Fibroblast of mammary gland (primary cell): ENCODE measurements at places on chromosomes 12 and 14.

- no peak for DNase-seq
Observed at GRCh38 chr12:102114212-102114611, 5.7 kb downstream of the NUP37 start.

DNA sequence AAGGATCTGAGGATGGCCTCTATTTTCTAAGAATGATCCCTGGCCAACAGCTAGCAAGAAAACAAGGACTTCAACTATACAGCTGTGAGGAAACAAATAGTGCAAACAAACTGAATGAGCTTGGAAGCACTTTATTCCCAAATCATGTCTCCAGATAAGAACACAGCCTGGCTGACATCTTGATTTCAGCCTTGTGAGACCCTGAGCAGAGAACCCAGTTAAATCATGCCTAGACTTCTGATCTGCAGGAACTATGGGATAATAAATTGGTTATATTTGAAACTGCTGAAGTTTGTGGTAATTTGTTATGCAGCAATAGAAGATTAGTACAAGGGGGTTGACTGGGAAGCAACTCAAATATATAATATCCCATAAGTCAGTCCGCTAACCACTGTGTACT lies 183.9 kb upstream of the BMP4 start:
- no peak for DNase-seq

DNA sequence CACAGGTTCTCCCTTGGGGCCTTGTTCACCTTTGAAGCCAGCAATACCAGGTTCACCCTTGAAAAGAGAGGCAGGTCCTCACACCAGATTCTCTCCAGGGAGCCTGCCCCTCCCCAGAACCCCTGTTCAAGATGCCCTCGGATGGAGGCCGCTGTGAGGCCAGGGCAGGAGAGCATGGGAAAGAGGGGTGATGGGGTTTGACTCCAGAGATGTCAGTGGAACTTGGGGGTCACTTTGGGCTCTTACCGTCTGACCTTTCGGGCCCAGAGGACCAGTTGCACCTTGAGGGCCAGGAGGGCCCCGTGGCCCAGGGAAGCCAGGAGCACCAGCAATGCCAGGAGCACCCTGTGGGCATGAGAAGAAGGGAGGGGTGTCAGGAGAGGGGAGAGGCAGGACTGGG lies 17.4 kb downstream of the COL2A1 start:
- no peak for DNase-seq

GRCh38 chr14:51967521-51967920 lies 21.8 kb upstream of the RTRAF start:
- no peak for DNase-seq
